NCI-H774 (cell line): ENCODE measurements at places on chromosomes 13 and 19.
A peak's percentile ranks its signal among the peaks of the same experiment; 100 is the strongest.

DNA sequence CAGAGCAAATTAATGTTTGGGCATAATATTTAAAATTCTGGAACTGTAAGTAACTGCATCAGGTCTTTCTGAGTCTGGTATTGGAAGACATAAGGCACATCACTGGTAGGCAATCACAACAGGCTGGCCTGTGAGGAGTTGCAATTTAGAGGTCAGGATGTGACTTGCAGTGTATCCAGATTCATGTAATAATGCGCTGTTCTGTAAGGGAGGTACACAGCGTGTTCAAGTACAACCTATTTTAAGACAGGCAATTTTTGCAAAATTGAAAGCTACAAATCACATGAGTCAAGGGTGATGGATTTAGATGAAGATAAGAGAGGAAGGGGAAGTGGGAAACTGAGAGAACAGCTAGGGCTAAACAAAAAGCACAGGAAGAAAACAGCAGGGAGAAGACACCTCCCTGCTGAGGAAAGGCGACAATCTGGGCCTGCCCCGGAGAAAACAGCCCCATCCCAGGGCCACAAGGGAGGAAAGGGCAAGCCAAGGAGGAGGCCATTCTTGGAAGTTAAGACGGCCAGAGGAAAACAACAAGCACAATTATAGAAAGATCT, 138.1 kb downstream of the LACC1 start:
- no peak for DNase-seq

- DNase-seq, result peak; percentile 49
These were observed 6.7 kb upstream of the PLIN4 start for GRCh38 chr19:4524808-4525562.

GRCh38 chr19:46218160-46218559, 11.4 kb upstream of the IGFL1 start:
- no peak for DNase-seq

GRCh38 chr13:20823071-20823470, 49.3 kb upstream of the EEF1AKMT1 start:
- DNase-seq, result no peak

DNA sequence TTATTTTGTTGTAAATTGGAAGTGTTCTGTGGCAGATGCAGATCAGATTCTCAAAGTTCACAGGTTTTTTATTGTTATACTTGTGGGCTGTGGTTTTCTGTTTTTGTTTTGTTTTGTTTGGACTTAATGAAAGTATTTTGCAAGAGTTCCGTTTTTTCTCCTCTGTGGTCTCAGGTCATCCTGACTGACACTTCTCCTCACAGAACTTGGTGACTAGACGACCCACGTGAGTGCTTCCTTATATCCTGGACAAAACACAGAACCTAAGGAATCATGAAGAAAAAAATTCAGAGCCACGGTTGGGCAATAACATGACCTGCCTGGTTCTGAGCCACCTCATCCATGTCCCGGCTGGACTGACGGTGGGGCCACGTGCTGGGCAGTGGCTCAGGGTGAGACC, 2.5 kb upstream of the RFPL4AL1 start:
- no peak for DNase-seq

DNA sequence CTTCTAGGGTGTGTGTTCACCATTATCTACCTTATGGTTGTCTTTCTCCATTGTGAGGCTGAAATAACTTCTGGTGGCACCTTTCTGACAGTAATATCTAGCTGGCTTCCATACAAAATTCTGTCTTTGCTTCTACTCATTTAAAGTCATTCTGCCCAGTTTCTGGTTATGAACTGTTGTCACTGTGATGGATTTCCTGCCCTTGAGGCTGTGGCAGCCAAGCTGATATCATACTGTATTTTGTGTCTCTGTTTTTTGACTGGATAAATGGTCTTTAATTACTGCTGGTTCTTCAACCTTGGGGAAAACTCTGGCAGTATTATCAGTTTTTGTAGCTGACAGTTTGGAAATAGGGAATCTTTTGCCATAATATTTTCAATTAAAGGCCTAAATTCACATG, 233.4 kb downstream of the GPC6 start:
- DNase-seq, result no peak

DNA sequence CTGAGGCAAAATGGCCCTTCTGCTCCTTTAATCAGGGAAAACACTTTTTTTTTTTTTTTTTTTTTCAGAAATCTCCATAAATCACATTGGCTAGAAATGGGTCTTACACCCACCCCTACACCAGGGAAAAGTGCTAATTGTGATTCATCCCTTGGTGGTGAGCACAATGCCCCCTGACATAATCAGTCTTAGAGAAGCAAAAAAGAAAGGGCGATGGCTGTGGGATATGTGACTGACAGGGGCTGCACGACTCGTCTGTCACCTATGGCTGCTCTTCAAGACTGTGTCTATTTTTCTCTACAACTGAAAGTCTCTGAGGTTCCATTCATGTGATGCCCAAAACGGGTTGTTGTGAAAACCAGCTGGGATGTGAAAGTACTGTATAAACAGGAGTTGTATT, 3.6 kb upstream of the GPC6 start:
- no peak for DNase-seq

DNA sequence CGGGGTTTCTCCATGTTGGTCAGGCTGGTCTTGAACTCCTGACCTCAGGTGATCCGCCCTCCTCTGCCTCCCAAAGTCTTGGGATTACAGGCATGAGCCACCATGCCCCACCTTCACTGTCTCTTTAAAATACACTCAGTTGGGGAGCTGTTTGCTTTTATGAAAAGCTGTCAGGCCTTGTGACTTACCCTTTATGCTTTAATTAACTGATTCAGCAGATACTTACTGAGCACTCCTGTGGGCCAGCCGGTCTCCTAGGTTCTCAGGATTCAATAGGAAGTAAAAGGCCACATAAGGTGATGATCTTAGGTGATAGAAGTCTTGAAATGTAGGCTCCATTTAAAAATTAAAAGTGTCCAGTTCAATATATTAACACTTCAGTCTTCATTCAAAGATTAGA, 7.5 kb downstream of the UBAC2 start:
- no peak for DNase-seq

- peak; percentile 38 for DNase-seq
These were observed 502.0 kb downstream of the LIG4 start for GRCh38 chr13:107713314-107713713.

DNA sequence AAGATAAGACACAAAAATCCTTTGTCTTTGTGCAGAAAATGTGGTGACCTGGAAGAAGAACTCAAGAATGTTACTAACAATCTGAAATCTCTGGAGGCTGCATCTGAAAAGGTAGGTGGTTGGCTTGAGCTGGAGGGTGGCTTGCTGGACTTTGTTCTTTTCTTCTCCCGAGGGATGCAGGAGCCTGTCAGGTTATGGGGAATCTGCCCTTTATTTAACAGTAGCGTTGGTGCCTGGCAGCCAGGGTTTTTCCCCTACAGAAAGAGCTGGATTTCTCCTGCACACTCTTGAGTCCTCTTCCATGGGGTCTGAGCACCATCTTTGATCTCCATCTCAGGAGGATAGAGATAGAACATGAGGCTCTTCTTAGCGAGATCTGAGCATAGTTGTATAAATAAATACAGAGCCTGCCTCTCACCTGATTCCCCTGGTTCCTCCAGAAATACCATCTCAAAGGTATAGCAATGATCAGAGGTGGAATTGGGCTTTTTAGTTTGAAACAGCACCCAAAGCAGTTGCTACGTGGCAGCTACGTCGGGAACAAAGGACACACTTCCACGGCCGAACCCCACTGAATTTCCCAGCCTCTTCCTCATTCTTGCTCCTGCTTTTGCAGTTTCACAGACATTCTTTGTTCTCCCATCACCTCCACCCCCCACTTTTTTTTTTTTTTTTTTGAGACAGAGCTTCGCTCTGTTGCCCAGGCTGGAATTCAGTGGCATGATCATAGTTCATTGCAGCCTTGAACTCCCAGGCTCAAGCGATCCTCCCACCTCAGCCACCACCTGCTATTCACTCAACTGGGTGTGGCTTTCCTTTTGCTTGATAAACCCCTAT, 12.9 kb downstream of the TPM4 start:
- DNase-seq, result no peak

DNA sequence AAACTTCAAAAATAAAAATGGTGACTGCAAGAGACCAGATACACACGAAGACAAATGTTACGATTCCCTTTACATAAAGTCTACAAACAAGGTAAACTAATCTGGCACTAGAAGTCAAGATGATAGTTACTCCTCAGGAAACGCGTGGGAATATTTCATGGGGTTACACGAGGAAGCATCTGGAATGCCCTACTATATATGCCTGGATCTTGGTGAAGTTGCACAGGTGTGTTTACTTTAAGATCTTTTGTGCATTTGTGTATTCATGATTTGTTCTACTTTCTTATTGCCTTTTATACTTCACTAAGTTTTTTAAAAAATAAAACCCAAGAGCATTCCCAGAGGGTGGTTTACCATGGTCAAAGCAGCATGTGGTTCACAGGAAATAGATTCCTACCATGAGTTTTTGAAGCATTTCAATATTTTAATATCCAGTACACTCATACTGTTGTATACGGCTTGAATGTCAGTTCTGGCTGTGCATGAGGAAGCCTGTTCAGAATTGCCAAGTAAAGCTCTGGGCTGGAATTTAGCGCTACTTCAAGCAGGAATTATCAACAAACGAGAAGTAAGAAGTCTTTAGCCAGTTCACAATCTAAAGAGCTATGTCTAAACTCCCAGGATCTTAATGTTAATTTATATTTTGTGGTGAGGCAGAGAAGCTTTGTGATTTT, 239.8 kb upstream of the KLHL1 start:
- no peak for DNase-seq

GRCh38 chr19:12092956-12093355, 28.4 kb downstream of the ZNF844 start:
- no peak for DNase-seq

- DNase-seq, result no peak
These were observed 242.8 kb downstream of the ENOX1 start for GRCh38 chr13:43544011-43544410.

- no peak for DNase-seq
These were observed 26.4 kb upstream of the IGFL1 start for GRCh38 chr19:46202872-46203860.

DNA sequence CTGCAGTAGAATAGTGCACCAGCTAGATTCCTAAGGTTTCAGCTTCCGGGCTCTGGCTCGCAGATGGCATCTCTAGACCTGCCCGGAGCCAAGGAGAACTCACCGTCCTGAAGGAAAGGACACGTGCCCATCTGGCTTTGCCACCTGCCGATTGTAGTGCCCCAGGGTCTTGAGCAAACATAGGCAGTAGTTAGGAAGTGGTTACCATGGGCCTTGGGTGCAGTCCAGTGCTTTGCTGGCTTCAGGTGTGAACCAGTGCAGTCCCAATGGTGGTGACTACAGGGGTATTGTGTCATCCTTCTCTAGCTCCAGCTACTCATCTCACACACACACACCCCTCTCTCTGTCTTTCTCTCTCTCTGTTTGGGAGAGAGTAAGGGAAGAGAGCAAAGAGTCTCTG, 61.4 kb upstream of the TEX29 start:
- DNase-seq, result no peak

DNA sequence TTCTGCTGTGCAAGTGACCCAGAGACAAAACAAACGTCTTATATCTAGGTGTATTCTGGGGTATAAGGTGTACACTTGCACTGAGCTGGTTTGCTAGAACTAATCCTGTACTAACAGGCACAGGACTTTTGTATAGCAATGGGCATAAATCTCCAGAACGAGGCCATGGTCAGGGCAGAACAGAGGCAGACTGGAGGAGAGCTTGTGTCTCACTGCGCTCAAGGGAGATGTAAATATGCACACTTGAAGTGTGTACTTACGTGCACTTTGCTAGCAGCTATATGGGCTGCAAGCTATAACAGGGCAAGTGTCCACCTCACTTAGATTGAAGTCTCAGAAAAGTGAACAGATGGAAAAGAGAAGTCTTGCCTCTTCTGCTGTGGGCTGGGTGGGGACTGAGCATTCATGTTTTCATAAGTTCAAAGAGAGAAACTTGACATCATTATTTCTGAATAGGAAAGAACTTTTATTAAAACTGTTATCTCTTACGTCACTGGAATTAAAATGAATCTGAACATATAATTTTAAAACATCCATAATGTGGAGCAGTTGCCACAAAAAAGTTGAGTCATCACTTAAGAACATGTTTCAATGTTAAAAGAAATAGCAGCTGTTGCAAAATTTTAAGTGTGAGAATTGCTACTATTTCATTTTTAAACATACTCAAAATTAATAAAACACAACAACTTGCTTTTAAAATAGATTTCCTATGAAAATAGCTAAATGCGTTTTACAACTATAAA, 888.3 kb downstream of the PCDH9 start:
- no peak for DNase-seq

DNA sequence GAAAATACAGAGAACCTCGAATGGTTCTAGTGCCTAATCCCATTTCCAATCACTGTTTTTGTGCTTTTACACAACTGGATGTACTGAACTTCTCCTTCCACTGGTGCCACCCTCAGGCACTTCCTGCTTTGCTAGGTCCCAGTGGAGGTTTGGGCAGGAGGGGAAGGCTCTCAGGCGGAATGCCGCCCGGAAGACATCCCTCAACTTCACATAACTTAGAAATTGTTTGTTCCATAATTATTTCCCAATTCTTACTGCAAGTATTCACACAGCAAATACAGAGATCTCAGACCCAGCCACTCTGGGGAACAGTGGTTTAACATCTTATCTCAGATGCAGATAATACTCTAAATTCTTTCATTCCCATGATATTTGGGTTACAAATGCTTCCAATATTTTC, 195.7 kb upstream of the IPO5 start:
- no peak for DNase-seq

- DNase-seq, result no peak
These were observed 120.3 kb upstream of the SERTM1 start for GRCh38 chr13:36553491-36553890.

DNA sequence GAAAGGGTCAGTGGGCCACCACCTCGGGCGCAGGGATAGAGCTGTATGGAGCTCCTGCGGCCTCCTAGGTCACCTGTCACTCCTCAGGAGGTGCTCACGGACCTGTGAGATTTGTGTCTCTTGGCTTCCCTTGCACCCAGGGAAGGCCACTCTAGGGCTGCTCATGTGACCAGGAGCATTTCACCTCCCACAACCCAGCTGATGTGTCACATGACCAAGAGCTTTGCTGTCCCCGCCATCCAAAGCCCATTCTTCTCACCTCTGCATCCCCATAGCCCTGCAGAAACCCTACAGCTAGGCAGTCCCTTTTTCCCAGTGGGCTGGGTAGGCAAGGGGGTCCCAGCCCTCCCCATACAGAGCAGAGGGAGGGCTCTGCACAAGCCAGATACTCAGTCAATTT, 51.2 kb downstream of the TSHZ3 start:
- no peak for DNase-seq

DNA sequence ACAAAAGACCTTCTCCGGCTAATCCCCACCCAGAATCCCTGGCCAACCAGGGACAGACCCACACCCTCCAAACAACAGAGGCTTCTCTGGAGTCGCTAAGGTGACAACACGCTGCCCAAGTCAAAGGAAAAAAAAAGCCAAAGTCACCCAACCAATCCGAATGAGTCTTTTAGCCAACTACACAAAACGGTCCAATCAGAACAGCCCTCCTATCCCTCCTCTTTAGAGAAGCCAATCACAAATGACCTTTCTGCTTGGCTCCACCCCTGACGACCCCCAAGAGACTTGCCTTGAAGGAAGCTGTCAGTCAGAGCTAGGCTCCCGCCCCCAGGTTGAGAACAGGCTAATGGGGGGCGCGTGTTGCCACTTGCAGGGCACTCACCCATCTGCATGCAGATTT, 6.6 kb upstream of the FBXW9 start:
- no peak for DNase-seq
